Activated naive CD8-positive, alpha-beta T cell treated with anti-CD3 and anti-CD28 coated beads, Interleukin-2, amount 50 U/mL, for 24 hours (primary cell): ENCODE measurements at places on chromosomes 6 and 20.

DNA sequence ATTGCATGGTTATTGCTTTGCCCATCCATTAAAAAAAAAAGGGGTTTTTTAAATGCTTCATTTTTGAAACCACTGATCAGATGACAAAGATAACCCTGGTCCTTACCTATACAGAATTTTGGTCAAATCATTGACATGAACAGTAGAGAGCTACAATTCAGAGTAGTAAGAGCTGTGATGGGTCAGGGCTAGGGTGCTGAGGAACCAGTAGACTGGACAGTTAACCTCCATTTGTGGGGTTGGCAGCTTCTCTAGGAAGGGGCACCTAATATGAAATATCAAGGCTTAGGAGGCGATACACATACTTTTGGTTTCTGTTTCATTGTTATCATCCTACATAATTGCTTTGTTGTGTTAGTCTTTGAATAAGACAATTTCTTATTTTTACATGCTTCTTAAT lies 55.1 kb downstream of the ORC3 start:
- DNase-seq = no peak

DNA sequence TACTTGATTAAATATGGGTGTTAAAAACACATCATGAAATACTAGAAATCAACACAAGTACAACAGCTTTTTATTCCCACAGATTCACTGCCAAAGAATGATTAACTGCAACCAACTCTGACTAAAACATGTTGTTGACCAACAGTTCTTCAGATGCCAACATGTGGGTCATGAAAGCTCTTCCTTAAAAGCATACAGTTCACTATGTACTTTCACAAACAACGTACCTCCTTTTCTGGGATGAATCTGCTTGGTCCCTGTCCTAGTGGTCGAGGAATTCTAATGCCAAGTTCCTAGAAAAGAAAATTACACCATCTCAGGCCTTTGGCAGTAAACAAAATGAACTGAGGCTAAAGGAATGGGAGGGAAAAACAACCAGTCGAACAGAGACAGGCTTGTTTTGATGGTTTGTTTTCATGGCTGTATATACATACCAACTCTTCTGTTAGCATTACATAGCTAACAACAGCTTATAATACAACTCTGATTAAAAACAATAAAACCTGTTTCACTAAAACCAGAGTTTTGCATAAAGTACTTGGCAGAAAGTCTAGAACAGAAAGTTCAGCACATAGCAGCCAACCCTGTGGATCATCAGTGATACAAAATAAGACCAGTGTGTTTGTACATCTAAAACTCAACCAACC lies 92.5 kb downstream of the SESN1 start:
- no peak for DNase-seq

GRCh38 chr6:109736273-109737025 lies 45.4 kb downstream of the FIG4 start:
- DNase-seq = no peak

- no peak for DNase-seq
Measured at GRCh38 chr6:19876672-19877071, 39.5 kb downstream of the ID4 start.

DNA sequence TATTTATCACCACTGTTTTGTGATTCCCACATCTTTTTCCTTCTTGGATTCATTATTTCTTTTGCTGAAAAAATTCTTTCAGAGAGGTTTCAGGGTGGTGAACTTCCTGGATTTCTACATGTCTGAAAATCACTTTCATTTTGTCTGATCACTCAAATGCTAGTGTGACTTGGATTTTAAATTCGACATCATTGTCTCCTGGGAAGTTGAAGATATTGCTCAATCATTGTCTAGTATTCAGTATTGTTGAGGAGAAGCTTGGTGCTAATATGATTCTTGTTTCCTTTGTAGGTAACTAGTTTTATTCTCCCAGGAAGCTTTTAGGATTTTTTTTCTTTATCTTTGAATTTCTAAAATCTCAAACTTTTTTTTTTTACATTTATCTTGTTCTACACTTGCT lies 45.0 kb downstream of the DNAH8 start:
- DNase-seq = no peak

DNA sequence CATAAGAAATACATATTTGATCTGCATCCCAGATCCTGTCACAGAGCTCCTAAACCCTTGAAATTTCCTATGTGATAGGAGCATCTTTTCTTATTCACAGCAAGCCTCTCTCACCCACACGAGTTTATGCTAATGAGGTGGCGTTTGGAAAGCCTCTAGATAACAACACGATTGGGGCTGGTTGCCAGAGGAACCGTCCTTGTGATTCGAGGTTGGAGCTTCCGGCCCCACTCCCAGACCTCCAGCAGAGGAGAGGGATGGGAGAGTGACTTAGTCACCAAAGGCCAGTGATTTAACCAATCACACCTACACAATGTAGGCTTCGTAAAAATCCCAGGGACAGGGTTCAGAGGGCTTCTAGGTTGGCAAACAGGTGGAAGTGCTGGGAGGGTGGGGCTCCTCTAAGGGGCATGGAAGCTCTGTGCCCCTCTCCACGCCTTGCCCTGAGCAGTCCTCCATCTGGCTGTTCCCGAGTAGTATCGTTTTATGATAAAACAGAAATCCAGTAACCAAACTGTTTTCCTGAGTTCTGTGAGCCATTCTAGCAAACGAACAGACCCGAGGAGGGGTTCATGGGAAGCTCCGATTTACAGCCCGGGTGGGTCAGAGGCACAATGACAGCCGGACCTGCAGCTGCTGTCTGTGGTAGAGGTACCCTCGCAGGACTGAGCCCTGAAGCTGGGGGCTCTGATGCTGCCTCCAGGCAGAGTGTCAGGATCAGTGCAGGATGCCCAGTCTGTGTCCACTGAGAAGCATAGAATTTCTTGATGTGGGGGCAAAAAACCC lies 238.1 kb upstream of the ARID1B start:
- no peak for DNase-seq

DNA sequence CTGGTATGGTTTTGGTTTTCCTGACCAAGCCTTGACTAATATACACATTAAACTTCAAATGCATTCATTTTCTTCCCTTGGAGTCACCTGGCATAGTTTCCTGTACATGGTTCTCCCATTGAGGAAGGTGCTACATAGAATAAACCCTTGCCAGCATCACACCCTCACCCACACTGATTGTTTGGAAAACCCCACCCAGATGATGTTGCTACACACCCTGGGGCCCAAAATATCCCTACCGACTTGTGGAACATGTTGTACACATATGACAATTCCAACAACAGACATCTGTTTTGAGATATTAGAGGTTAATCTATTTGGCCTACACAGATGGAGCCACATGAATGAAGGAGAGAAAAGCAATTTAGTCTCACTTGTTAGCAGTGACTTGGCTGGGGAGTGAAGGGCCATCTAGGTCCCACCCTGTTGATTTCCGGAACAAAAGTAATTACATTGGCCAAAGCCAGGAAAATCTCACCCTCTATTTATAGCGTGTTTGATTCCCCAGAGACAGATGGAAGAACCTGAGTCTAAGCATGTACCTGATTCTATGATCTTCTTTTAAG lies 606.0 kb upstream of the BTBD3 start:
- DNase-seq = no peak

DNA sequence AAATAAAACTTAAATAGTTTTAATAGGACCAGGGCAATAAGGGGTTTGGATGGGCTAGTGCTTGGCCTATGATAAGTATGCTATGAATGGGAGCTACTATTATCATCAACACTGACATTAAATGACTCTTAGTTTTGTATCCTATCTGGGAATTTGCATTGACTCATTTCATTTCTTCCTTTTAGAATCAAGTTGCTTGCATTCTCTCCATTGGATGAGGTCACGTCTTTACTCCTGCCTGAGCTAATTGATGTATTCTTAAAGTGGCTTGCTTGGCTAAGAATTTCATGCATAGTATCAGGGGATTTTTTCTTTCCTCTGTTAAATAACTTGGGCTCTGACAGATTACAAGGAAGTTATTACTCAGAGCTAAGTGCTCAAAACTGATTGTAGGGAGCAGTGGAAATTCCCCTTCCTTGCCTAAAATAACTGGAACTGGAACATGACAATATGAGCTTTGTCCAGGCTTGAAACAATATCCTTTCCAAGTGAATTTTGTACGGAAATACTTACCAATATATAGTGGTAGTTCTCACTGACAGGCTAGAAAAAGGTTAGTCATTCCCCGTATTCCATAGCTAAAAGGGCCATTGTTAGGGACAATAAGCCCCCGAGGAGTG lies 169.9 kb downstream of the BCAS1 start:
- DNase-seq = no peak

GRCh38 chr20:18072532-18072931 lies 14.8 kb upstream of the OVOL2 start:
- no peak for DNase-seq

DNA sequence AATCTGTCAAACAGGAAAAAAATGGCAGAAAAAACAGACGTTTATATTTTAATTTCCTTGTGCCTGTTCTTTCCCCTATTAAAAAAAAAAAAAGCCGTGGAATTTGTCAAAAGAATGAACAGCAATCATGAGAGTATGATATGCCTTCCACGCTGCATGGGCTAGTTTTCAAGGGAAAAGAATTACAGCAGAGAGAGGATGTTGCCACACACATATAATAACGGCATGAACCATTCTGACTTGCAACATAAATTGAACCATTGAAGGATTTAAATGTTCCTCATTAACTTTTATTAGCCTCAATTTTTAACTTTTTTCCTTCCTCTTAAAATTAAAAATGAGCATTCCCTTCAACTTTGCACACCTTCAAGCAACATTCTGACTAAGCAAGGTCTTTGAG lies 301.8 kb downstream of the FOXC1 start:
- no peak for DNase-seq

- DNase-seq = no peak
Measured at GRCh38 chr20:41201760-41202159, 64.4 kb downstream of the PLCG1 start.

DNA sequence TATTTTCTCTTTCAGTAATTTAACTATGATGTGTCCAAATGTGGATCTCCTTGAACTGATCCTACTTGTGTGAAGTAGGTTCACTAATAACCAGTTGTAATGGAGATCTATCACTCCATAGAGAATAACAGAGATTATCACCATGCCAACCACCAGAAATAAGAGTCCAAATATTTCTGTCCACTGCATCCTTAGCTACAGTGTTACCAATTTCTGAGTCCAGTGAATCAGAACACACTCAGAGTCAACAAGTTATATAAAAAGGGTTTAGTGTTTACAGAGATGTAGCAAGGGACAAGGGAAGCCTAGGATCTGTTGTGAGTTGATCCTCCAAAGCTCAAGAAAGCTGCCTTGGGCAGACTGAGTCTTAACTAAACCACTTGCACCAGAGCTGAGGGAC lies 882.8 kb downstream of the TBC1D32 start:
- no peak for DNase-seq

- peak; percentile 45 for DNase-seq
Measured at GRCh38 chr6:44304282-44305199, 8.6 kb downstream of the AARS2 start.

DNA sequence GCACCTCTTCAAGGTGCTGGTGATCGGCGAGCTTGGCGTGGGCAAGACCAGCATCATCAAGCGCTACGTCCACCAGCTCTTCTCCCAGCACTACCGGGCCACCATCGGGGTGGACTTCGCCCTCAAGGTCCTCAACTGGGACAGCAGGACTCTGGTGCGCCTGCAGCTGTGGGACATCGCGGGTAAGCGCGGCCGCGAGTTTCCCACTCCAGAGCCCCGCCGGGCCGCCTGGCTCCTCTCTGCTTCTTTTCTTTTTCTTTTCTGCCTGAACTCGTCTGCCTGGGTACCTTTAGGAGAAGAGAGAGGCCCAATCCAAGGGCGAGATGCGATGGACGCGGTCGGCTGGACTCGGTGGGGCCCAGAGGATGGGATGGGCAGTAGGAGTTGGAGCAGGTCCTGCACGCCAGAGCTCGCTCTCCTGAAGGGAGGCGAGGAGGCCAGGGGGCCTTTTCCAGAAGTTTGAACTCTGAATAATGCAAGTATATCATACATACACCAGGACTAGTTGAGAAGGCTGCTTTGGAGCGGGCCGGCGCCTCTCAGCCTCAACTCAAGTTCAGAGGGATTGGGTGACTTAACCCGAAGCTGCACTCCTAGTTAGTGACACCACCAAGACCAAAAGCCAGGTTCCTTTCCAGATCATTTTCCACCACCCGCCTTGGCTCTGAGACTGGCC lies 445 bp downstream of the RAB32 start:
- DNase-seq = peak; percentile 7

DNA sequence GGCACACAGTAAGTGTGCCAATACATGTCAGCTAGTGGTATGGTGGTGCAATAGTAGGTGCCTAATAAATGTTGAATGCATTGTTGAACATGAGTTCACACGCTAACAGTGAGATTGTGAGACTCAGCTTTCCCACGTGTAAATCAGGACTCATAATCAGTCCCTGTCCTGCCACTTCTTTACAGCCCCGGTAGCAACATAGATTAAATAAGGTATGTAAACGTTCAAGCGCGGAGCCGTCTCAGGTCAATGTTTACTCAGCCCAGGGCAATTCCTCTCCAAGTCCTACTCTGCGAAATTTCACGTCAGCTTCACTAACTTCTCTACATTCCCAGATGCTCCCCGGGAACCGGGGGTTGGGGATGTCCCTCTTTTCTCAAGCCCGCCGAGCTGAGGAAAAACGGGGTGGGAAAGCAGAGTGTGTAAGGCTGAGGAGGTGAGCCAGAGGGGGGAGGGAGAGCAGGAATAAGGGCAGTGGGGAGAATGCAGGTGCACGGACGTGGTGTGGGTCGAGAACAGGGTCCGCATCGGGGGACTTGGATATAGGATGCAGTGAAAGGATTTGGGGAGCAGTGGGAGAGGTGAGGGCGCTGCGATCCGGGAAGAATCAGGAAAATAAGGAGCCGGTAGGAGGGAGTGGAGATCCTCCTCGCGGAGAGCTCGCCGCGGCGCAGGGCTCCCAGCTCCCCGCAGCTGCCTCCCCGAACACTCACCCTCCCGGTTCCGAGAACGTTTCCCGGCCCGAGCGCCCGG lies 544 bp upstream of the TP53INP2 start:
- DNase-seq = no peak

DNA sequence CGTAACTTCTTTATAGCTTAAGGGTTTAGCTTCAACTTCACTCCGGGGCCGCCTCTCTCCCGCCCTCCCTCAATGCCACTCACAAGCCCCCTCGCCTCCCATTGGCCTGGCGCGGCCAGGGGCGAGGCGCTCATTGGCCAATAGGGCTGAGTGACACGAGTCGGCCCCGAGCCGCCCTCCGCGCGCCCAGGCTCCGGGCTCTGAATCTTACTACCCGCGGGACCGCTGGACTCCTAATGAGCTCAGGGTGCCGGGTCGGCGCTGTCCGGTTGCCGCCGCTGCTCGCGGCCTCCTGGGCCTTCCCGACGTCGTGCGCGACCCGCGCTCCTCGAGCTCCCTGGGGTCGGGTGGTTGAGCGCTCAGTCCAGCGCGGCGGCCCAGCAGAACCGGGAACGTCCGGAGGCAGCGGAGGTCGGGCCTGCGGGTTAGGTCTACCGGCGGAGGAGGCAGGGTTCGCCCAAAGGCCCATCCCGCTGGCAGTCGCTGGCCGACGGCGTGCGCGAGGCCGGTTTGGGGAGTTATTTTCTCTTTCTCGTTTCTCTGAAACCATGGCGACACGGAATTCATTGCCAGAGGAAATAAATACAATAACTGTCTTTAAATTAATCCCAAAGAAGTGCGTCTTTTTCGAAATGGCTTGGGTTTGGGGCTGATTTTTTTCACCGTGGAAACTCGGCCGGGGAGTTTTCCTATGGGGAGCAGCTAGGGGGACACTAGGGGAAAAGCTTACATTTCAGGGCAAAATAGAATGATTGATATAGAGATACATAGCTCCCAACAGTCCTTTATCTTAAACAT lies at the start of gene SIM1:
SIM1 (minus strand) TSS at position 19 of the 798 bp plus-strand sequence. CDS start 1,453 bp downstream, outside the sequence.
- DNase-seq = no peak
